ENCODE measurements at places on chromosomes 2 and 18. TPM values are rescaled to one million over a fixed set of nuclear protein-coding genes. Genes with fewer than 3 reads are reported as not detected.

LIMS1 gene
- polyA plus RNA-seq, result 52.2 TPM

EFR3B gene
- 4.3 TPM for polyA plus RNA-seq

IL1RL1 gene
- 0.16 TPM for polyA plus RNA-seq

COL4A3 gene
- polyA plus RNA-seq, result 0.09 TPM

NBAS gene
- polyA plus RNA-seq, result 31.0 TPM

CGREF1 gene
- polyA plus RNA-seq, result 1.3 TPM

UGT1A1 gene
- 0.12 TPM for polyA plus RNA-seq

KATNAL2 gene
- polyA plus RNA-seq, result 11.0 TPM

OXER1 gene
- polyA plus RNA-seq, result 4.9 TPM

CD8A gene
- 0.80 TPM for polyA plus RNA-seq

CRYGC gene
- polyA plus RNA-seq, result not detected

MC2R gene
- polyA plus RNA-seq, result 0.13 TPM

ATOH8 gene
- 14.4 TPM for polyA plus RNA-seq

MBP gene
- 16.3 TPM for polyA plus RNA-seq

SFT2D3 gene
- polyA plus RNA-seq, result not detected

LYG1 gene
- 4.6 TPM for polyA plus RNA-seq

MERTK gene
- 5.3 TPM for polyA plus RNA-seq

LHCGR gene
- polyA plus RNA-seq, result 0.13 TPM

DNAJC5G gene
- 0.39 TPM for polyA plus RNA-seq

LINC00305 gene
- polyA plus RNA-seq, result not detected

DQX1 gene
- polyA plus RNA-seq, result 0.16 TPM

LTBP1 gene
- polyA plus RNA-seq, result 62.4 TPM

ANKRD44 gene
- 13.0 TPM for polyA plus RNA-seq

PCARE gene
- polyA plus RNA-seq, result 0.22 TPM

RUFY4 gene
- not detected for polyA plus RNA-seq

NAT8 gene
- polyA plus RNA-seq, result 0.28 TPM

STPG4 gene
- 0.11 TPM for polyA plus RNA-seq

NMUR1 gene
- polyA plus RNA-seq, result 0.50 TPM

PFN4 gene
- 1.1 TPM for polyA plus RNA-seq

ADD2 gene
- 2.4 TPM for polyA plus RNA-seq

ARHGAP25 gene
- polyA plus RNA-seq, result 3.0 TPM

AQP12B gene
- polyA plus RNA-seq, result 1.1 TPM

TRIB2 gene
- polyA plus RNA-seq, result 48.2 TPM

TUBA4A gene
- 132 TPM for polyA plus RNA-seq

IL37 gene
- polyA plus RNA-seq, result not detected

D2HGDH gene
- 15.3 TPM for polyA plus RNA-seq
